Type B pancreatic cell (in vitro differentiated cells): ENCODE measurements at places on chromosomes 3 and 15. TPM values are rescaled to one million over a fixed set of nuclear protein-coding genes. Genes with fewer than 3 reads are reported as not detected.
A peak's percentile ranks its signal among the peaks of the same experiment; 100 is the strongest.

GRCh38 chr15:51754267-51754666, 2.9 kb downstream of the TMOD2 start:
- no peak for DNase-seq
- peak overlapping the region; percentile 29 for H3K4me3 ChIP-seq
- H3K4me1 ChIP-seq, result peaks cover 5% of the 10 kb centered on the region
- no peak overlapping the region for H3K27ac ChIP-seq
- peaks cover 58% of the 10 kb centered on the region for H3K27me3 ChIP-seq
- H3K36me3 ChIP-seq, result no peaks in the 10 kb centered on the region

GRCh38 chr3:32758375-32758753, 59.4 kb upstream of the TRIM71 start:
- H3K4me1 ChIP-seq, result peaks cover 5% of the 10 kb centered on the region
- no peak overlapping the region for H3K4me3 ChIP-seq
- H3K36me3 ChIP-seq, result peaks cover 17% of the 10 kb centered on the region
- no peaks in the 10 kb centered on the region for H3K27me3 ChIP-seq
- H3K27ac ChIP-seq, result no peak overlapping the region
- no peak for DNase-seq

GRCh38 chr3:183895296-183895695, 10.6 kb upstream of the PARL start:
- no peak for DNase-seq
- no peak overlapping the region for H3K4me3 ChIP-seq
- no peaks in the 10 kb centered on the region for H3K4me1 ChIP-seq
- H3K27me3 ChIP-seq, result peaks cover 36% of the 10 kb centered on the region

GRCh38 chr3:30141927-30142326, 464.5 kb upstream of the TGFBR2 start:
- H3K4me1 ChIP-seq, result peaks cover 9% of the 10 kb centered on the region

DNA sequence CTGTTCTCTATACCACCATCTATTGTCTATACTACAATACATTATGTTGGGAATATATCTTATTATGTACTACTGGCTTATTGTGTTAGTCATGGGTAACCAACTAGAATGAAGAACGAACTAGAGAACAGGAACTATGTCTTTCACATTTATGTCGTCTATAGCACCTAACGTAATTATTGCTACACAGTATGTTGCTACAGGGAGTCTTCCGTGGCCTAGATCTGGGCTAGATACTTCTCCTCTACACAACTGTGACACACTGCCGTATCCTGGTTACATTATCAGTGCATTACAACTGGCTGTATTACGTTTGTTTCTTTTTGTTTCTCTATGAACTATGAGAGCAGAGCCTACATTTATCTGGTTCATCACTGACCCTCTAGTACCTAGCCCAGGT, 34.0 kb downstream of the SCG5 start:
- H3K27ac ChIP-seq, result no peak overlapping the region
- H3K27me3 ChIP-seq, result no peaks in the 10 kb centered on the region
- peaks cover 22% of the 10 kb centered on the region for H3K4me1 ChIP-seq
- DNase-seq, result no peak

GRCh38 chr3:152945556-152945955, 110.6 kb downstream of the P2RY1 start:
- peaks cover 8% of the 10 kb centered on the region for H3K4me1 ChIP-seq
- H3K27me3 ChIP-seq, result peaks cover 3% of the 10 kb centered on the region
- no peak overlapping the region for H3K4me3 ChIP-seq
- no peak for DNase-seq
- H3K27ac ChIP-seq, result no peak overlapping the region
- no peaks in the 10 kb centered on the region for H3K36me3 ChIP-seq

Gene C3orf49
- total RNA-seq, result not detected in 2 replicates

DNA sequence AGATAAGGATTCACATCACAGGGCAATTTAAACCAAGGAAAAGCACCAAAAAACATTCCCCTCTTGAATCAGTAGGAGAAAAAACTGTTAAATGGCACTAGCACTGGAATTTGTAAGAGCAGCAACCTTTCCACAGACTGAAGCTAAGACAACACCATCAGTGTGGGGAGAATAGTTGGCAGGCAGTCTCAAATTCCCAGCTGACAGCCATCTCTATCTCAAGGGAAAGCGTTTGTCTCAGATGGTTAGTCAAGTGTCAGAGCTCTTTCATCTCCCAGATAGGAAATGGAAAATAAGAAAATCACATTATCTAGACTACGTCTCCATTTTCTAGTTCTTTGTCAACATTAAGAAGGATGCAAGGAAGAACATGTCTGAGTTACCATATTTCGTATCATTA, 228.7 kb downstream of the WDR72 start:
- peaks cover 22% of the 10 kb centered on the region for H3K27me3 ChIP-seq
- no peak overlapping the region for H3K27ac ChIP-seq
- no peak overlapping the region for H3K4me3 ChIP-seq
- DNase-seq, result no peak

Gene KBTBD13
- not detected in 2 replicates for total RNA-seq

DNA sequence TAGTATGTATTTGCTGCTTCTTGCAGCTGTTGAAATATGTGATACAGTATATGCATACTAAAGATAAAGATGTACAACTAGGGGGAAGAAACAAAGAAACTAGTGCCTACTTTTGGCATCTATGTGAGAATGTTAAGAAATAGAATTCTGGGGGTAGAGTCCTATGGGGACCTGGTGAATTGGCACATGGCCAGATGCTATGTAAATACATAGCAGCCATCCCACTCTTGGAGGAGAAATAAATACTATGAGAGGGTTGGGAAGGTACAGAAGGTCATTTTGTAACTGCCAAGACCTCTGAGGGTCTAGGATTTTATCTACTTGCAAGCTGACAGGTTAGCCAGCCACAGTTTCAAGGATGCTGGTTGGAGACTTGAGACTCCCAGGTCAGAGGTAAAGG, 298.3 kb upstream of the TBL1XR1 start:
- H3K27me3 ChIP-seq, result no peaks in the 10 kb centered on the region
- H3K4me1 ChIP-seq, result peaks cover 19% of the 10 kb centered on the region
- H3K4me3 ChIP-seq, result no peak overlapping the region
- H3K36me3 ChIP-seq, result peaks cover 5% of the 10 kb centered on the region
- no peak for DNase-seq

Gene FNDC3B
- total RNA-seq, result 67.9 and 79.2 TPM in 2 replicates

Gene TIMP4
- total RNA-seq, result 0.43 and 0.48 TPM in 2 replicates

GRCh38 chr15:98529205-98530145, 118.9 kb upstream of the IGF1R start:
- DNase-seq, result no peak
- no peak overlapping the region for H3K27ac ChIP-seq
- H3K4me1 ChIP-seq, result peaks cover under 1% of the 10 kb centered on the region
- H3K36me3 ChIP-seq, result no peaks in the 10 kb centered on the region
- H3K4me3 ChIP-seq, result no peak overlapping the region
- H3K27me3 ChIP-seq, result peaks cover 17% of the 10 kb centered on the region

DNA sequence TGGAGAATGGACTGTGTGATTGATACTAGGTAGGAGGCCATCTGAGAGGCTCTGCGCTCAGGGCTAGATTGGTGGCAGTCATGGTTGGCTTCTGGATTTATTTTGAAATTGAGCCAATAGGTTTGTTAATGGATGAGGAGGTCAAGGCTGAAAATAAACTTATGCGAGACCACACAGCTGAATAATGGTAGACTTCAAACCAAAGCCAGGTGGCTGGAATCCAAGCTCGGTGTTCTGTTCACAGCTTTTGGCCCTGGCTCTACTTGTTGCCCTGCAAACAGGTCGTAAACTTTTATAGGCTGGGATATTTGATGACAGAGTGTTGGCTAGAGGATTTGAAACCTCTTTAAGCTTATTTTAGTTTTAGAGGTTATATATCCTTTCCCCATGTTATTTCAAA, 160.4 kb downstream of the CHL1 start:
- H3K4me1 ChIP-seq, result no peaks in the 10 kb centered on the region
- H3K4me3 ChIP-seq, result no peak overlapping the region
- peaks cover 15% of the 10 kb centered on the region for H3K27me3 ChIP-seq
- no peak for DNase-seq
- no peak overlapping the region for H3K27ac ChIP-seq
- H3K36me3 ChIP-seq, result no peaks in the 10 kb centered on the region

- H3K27me3 ChIP-seq, result no peaks in the 10 kb centered on the region
- H3K4me1 ChIP-seq, result peaks cover 8% of the 10 kb centered on the region
Observed at GRCh38 chr3:188088948-188089685, 64.8 kb upstream of the LPP start.

- H3K27me3 ChIP-seq, result no peaks in the 10 kb centered on the region
- no peak overlapping the region for H3K27ac ChIP-seq
- H3K36me3 ChIP-seq, result peaks cover 5% of the 10 kb centered on the region
- DNase-seq, result no peak
Observed at GRCh38 chr15:95840004-95840403, 490.5 kb upstream of the NR2F2 start.

Gene LMAN1L
- total RNA-seq, result not detected in 2 replicates

- H3K4me1 ChIP-seq, result peaks cover 14% of the 10 kb centered on the region
- H3K36me3 ChIP-seq, result peaks cover 3% of the 10 kb centered on the region
- no peak overlapping the region for H3K4me3 ChIP-seq
- DNase-seq, result no peak
- no peaks in the 10 kb centered on the region for H3K27me3 ChIP-seq
- no peak overlapping the region for H3K27ac ChIP-seq
Observed at GRCh38 chr15:57436166-57436565, 59.9 kb downstream of the CGNL1 start.

Gene ZDHHC23
- 8.1 and 8.5 TPM in 2 replicates for total RNA-seq
